ENCODE measurements at places on chromosomes 2 and 18.

DNA sequence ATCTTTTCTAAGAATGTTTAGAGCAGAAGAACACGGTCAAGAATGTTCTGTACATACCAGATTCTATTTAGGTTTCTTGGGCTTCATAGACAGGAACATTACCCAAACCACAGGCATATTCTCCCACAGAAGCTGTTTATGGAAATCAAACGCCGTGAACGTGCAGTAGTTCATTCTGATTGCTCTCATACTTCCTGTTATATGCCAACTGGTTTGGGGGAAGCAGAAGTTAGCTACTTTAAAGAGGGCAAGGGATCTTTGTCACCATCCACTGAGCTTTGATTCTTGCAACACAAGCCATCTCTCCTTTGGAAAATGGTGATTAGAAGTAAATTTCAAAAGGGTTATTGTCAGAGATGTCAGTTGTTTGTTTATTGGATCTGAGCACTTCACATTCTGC, 182.2 kb upstream of the NRP2 start:
- DNase-seq = no peak

GRCh38 chr2:138648606-138649005, 131.6 kb downstream of the NXPH2 start:
- DNase-seq = no peak

- no peak for DNase-seq
Observed at GRCh38 chr2:111178730-111179405, 58.2 kb downstream of the BCL2L11 start.

DNA sequence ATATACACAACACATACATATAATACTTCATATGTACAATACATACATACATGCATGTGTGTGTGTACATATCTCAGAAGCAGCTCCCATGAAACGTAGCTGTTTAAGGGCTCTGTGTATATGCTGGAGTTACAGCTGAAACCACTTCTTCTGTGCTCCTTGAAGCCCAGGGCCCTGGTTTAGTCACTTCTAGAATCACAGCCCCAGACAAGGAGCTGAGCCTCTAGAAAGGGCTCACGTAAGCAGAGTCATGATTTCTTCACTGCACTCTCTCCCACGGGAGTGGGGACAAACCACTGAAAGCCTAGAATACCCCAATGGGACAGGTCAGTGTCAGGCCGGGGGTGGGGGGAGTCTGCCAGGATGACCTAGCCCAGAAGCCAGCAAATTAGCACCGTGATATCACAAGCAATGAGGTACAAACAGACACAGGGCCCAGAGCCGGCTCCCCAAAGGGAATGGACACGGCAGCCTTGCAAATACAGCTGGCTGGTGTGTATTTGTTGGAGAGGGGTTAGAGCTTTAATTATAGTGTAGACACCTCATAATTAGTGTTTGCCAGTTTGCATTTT, 90.3 kb downstream of the C1QL2 start:
- no peak for DNase-seq

- no peak for DNase-seq
Observed at GRCh38 chr2:240893363-240893844, 2.6 kb downstream of the MAB21L4 start.

- no peak for DNase-seq
Observed at GRCh38 chr2:139078376-139078775, 298.2 kb upstream of the NXPH2 start.

GRCh38 chr2:203500951-203501350, 34.1 kb downstream of the RAPH1 start:
- DNase-seq = no peak

DNA sequence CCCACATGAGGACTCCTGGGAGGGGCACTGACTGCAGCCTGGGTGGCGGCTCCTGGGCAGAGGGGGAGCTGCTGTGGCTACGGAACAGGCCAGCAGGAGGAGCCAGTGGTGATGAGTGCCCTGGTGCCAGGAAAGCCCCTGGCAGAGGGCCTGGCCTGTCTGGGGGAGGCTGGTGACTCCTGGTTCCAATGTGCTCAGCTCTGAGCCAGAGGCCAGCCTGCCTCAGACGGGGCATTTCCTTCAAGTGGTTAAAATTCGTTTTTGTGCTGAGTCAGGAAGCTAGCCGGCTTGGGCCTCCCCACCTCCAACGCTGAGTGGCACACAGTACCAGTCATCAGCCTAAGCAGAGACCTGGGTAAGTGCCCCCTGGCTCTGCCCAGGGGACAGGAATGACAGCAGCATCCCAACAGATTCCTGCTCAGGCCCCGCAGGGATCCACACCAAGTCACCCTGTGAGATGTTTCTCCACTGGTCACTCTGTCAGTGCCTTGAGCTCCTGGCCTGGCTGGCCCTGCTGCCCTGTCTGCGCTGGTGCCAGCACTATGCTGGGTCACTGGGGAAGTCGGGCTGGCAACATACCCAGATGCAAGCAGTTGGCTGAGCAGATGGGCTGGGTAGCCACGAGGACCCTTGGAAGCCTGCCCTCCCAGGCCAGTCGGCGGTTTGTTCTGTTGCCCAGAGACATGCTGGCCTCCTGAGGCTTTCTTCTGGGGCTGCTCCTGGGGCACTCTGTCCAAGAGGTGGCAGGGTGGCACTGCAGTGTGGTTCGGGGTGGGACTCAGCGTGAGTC, 7.1 kb upstream of the KLF11 start:
- DNase-seq = peak; percentile 69

DNA sequence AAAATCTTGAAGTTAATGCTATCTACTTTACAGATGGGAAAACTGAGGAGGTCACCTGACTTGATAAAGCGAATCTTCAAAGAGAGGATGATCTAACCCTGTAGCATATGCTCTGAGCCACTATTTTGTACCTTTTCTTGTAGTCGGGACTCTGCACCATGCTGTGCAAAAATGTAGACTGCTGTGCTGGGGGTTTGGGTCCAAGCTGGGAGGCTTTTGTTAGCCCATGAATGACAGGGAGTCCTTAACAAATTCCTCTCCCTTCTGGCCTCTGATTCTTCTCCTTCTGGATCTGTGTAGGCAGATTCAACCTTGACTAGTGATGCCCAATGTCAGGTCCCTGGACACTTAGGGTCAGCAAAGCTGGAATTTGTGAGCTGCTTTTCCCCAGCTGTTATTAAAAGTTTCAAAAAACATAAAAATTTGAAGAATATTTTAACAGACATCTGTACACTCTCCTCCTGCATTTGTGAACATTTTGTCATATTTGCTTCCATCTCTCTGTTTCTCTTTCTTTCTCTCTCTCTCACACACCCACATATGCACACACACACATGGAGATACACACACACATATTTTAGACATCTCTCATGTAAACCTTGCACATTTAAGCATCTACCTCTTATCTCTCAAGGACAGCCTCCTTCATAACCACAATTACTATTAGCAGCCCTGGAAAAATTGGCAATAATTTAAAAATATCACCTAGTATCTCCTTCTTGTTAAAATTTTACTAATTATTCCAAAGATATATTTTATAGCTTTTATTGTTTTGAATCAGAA, 335.0 kb upstream of the TRIB2 start:
- no peak for DNase-seq

- DNase-seq = no peak
Observed at GRCh38 chr2:201654616-201655384, 11.5 kb upstream of the TMEM237 start.

GRCh38 chr2:851078-851477, 99.6 kb upstream of the SNTG2 start:
- no peak for DNase-seq

- no peak for DNase-seq
Observed at GRCh38 chr2:238919307-238919706, 71.4 kb downstream of the TWIST2 start.

DNA sequence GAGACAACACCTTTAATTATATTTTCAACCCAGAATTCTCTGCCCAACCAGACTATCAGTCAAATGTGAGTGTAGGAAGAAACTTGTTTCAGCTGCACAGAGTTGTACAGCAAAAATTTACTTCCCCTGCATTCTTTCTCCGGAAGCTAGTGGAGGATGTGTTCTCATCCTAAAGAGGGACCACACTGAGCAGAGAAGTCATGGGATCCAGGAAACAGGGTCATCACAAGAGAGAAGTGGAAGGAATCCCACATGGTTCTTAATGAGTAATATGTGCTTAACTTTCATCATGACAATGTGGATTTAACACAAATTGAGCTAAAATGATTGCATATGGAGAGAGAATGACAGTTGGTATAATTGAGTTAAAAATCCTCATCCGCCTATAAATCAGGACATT, 78.2 kb downstream of the INPP4A start:
- DNase-seq = no peak

DNA sequence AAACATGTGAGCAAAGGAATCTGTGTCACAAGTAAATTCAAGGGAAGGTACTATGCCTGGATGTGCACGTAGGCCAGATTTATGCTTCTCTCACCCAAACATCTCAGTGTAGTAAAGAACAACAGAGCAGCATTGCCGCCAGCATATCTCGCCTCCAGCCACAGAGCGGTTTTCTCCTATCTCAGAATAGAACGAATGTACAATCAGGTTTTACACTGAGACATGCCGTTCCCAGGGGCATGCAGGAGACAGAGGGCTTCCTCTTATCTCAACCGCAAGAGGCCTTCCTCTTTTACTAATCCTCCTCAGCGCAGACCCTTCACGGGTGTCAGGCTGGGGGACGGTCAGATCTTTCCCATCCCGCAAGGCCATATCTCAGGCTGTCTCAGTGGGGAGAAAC, 175.3 kb downstream of the RPIA start:
- DNase-seq = no peak

GRCh38 chr2:11491348-11491933, 25.5 kb upstream of the E2F6 start:
- no peak for DNase-seq

GRCh38 chr2:100755441-100755840, 64.5 kb upstream of the NPAS2 start:
- no peak for DNase-seq

DNA sequence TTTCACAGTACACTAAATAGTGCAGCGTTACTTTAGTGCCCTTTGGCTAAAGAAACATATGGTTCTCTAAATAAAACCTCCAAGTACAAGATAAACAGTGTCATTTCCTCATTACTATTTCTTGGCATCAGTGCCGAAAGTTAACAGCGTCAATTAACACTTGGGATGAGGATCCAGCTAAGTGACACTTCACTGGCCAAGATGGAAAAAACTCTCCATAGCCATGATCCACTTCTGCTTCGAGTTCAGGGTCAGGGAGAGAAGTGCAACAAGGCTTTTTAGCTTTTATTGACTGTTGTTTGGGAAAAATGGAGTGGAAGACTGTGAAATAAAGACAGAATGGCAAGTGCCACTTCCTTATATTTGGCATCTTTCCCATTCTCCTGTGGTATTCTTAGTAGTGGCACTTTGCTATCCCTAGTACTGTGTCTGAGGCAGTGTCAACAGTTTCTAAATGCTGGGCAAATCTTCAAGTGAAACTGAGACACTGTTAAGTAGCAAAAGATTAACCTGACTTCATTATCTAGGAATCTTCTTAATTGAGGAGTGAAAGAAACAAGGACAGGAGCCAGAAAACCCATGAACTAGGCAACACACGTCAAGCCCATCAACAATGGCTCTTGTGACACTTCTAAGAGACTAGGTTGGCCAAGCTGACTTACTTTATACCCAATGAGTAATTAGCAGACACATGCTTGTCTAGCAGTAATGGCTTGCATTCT, 222.5 kb upstream of the SESTD1 start:
- DNase-seq = no peak

GRCh38 chr18:11260961-11261461, 111.6 kb upstream of the PIEZO2 start:
- DNase-seq = no peak

DNA sequence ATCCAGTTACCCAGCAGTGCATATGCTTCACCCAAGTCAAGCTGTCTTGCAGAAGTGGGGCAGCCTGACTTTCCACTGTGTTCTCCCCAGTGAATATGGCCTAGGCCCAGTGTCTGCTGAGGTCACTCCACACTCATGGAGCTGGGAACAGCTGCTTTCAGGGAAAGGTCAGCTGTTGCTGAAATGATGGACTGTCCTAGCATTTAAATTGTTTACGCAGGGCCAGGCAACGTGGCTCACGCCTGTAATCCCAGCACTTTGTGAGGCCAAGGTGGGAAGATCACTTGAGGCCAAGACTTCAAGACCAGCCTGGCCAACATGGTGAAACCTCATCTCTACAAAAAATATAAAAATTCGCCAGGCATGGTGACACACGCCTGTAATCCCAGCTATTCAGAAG, 86.5 kb downstream of the LIPG start:
- no peak for DNase-seq

- DNase-seq = no peak
Observed at GRCh38 chr18:28113271-28114029, 63.5 kb downstream of the CDH2 start.

DNA sequence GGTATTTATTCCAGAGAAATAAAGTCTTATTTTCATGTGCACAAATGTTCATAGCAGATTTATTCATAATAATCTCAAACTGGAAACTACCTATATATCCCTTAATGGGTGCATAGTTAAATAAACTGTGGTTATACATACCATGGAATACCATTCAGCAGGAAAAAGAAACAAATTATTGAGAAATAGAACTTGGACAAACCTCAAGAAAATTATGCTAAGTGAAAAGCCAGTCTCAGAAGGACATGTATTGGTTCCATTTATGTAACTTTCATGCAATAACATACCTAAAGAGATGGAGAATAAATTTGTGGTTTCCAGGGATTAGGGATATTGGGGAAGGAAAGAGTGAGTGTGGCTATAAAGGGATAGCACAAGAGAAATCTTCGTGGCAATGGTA, 452.6 kb downstream of the SETBP1 start:
- DNase-seq = no peak

- no peak for DNase-seq
Observed at GRCh38 chr2:215693193-215693998, 257.5 kb upstream of the FN1 start.

DNA sequence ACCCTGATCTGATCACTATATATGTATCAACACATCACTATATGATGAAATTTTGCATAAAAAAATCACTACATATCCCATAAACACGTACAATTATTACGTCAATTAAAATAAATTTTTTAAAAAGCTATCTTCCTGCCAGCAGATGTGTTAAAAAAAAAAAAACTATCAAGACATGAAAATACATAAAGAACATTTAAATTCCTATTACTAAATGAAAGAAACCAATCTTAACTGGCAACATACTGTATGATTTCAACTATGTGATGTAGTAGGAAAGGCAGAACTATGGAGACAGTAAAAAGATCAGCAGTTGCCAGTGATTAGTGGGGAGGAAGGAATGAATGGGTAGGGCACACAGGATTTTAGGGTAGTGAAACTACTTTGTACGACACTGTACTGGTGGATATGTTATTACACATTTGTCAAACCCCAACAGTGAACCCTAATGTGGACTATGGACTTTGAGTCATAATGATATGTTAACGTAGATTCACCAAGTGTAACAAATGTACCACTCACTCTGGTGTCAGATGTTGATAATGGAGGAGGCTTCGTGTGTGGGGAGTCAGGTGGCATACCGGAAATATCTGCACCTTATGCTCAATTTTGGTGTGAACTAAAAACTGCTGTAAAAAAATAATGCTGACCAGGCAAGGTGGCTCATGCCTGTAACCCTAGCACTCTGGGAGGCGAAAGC, 27.4 kb downstream of the USP34 start:
- no peak for DNase-seq

- no peak for DNase-seq
Observed at GRCh38 chr2:31365834-31366505, 48.6 kb downstream of the XDH start.

- no peak for DNase-seq
Observed at GRCh38 chr2:15802657-15803542, 137.4 kb upstream of the MYCN start.

- DNase-seq = no peak
Observed at GRCh38 chr2:232508251-232508650, 11.9 kb upstream of the PRSS56 start.

GRCh38 chr2:218720048-218721041, 9.7 kb downstream of the TTLL4 start:
- no peak for DNase-seq

GRCh38 chr2:49278141-49278540, 123.8 kb upstream of the FSHR start:
- no peak for DNase-seq

Measured in omental fat pad (tissue), 4 donors.